CD4-positive, alpha-beta T cell treated with Interleukin-4 for 4 hours (primary cell): ENCODE measurements at places on chromosomes 4 and X.

DNA sequence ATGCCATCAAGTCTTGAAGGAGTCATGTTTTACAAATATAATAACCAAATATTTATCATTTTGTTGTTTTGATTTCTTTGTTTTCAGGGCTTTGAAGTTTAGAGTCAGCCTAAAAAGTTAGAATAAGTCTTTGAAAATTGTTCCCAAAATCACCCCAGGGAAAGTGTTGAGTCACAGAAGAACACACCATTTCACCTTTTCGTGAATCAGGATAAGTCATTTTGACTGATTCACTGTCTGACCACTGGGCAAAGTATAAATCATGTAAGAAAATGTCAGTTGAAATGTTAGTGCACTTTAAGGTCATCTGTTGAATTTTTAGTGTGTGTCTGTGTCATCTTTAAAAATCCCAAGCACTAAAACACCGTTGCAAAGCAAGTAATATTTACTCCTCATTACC is 1320.1 kb downstream of the RPA4 start:
- no peak for DNase-seq

DNA sequence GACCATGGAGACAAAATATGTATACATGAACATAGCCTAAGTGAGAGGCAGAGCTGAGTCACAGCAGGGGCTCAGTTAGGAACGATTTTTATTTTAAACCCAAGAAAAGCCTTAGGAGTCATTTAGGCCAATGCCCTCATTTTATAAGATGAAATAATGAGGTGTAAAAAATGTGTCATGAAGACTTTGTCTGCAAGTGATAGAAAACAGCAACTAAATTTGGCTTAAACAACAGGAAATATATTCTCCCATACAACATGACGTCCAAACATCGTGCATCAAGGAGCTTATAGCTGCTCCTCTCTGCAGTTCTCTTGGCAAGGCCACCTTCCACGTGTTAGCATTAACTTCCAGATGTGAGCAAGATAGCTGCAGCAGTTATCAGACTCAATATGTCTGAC is 16.8 kb downstream of the SCFD2 start:
- DNase-seq: no peak

DNA sequence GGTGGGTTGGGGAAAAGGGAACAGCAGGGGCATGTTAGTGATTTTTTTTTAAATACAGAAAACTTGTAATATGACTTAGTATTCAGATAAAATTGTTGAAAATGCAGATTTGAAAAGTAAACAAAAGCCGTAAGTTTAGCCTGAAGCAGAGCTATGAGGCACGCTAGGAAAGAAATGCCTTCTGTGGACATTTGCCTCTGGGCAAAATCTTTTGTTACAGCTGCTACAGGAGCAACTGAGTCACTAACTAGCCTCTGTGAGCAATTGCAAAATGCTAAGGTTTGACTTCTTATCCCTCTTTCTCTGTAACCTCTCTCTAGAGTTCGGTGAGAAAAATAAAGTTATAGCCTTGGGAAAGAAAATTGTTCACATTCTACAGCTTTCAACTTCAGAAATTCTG is 350.0 kb downstream of the SLC7A11 start:
- no peak for DNase-seq

- peak; percentile 56 for DNase-seq
These were observed 72.8 kb downstream of the SLC9A7 start for GRCh38 chrX:46686003-46686645.

GRCh38 chr4:175330652-175331051 is 412.5 kb downstream of the ADAM29 start:
- no peak for DNase-seq

GRCh38 chrX:40100141-40100536 is 2.4 kb upstream of the BCOR start:
- no peak for DNase-seq

DNA sequence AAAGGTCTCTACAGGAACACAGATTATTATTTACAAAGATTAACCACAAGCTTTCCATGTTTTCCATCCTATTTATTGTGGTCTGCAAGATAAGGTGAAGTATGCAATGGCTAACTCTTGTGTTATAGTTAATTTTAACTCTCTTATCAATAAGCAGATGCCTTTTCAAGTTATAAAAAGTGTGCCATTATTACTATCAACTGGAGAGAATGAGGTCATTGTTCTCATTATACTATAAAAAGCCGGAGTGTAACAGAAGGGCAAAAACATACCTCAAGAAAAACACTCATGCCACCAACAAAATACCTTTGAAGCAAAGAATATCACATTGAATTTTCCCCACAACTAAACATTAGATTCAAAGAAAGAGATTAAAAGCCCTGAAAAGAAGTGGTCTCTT is 52.0 kb upstream of the SORBS2 start:
- DNase-seq: no peak

DNA sequence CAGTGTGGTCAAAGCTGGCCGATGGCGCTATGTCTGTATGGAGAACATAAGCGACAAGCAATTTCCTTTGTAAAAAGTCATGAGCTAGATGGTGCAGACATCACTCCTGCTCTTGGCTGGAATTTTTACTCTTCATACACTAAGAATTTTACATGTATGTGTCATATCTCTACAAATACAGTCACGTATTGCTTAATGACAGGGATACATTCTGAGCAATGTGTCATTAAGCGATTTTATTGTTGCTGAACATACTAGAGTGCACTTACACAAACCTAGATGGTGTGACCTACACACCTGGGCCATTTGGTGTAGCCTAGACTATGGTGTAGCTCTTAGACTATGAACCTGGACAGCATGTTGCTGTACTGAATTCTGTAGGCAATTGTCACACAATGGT is 185.4 kb downstream of the SOWAHB start:
- no peak for DNase-seq

- DNase-seq: no peak
These were observed 29.0 kb downstream of the NAA11 start for GRCh38 chr4:79296768-79297428.

GRCh38 chrX:48787505-48788443 is 1.4 kb downstream of the GATA1 start:
- no peak for DNase-seq

GRCh38 chr4:35147761-35148160 is 1096.6 kb downstream of the ARAP2 start:
- DNase-seq: no peak

DNA sequence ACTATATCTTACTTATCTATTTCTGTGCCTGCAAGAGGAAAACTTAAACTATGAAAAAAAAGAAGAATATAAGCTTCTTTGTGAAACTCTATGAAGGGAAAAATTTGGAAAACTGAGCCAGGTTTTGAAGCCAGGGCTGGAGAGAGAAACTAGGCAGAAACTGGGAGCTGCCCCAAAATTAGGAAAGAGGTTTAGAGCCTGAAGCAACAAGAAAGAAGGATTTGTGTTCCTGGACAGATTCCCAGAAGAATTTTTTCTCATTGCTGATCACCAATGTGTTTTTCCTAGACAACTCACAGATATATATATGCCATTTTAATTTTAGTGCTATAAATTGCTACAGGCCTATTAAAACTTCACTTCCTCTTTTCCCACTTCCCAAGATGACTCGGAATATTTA is 245.0 kb upstream of the GEMIN8 start:
- no peak for DNase-seq

DNA sequence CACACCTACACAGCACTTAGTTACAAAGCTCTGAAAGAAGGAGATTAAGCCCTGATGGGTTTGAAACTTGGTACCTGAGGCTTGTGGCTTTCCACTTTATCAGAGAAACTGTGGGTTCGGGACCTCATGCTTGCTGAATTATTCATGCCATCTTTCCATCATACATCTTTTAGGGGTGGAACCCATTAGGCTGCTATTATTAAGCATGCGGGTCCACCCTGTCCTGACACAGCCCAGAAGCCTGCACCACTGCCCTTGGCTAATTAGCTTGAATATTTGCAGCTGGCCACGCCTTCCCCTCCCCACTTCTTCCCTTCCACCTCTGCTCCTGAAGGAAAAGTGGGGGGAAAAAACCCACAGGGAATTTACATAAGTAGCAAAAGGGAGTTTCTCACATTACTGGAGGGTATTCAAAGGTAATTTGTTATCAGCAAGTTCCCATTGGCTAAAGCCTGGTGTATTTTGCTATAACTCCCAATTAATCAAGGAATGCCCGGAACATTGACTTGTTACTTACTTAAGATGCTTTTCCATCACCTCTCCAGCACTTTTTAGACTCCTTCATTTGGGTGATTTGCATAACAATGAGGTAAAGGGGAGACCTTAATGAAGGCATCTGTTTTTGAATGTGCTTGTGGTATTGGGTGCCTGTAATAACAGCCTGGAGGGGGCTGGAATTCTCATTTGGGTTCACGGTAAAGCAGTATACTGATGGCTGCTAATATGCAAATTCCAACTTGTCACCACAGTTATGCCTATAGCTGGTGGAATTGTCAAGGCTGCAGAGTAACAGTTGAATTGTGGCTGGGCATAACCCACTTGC is 231.7 kb upstream of the GATB start:
- no peak for DNase-seq

GRCh38 chrX:69258893-69259292 is 93.6 kb upstream of the PJA1 start:
- DNase-seq: no peak

- DNase-seq: peak; percentile 39
These were observed 11.4 kb upstream of the MCUB start for GRCh38 chr4:109548655-109549054.

DNA sequence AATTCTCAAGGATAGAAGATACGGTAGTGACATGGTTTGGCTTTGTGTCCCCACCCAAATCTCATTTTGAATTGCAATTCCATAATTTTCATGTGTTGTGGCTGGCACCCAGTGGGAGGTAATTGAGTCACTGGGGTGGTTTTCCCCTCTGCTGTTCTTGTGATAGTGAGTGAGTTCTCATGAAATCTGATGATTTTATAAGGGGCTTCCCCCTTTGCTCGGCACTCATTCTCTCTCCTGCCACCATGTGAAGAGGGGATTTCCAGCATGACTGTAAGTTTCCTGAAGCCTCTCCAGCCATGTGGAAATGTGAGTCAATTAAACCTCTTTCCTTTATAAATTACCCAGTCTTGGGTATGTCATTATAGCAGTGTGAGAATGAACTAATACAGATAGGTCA is 8.5 kb upstream of the SPANXN4 start:
- no peak for DNase-seq

GRCh38 chrX:87805829-87806490 is 288.4 kb downstream of the KLHL4 start:
- DNase-seq: no peak

DNA sequence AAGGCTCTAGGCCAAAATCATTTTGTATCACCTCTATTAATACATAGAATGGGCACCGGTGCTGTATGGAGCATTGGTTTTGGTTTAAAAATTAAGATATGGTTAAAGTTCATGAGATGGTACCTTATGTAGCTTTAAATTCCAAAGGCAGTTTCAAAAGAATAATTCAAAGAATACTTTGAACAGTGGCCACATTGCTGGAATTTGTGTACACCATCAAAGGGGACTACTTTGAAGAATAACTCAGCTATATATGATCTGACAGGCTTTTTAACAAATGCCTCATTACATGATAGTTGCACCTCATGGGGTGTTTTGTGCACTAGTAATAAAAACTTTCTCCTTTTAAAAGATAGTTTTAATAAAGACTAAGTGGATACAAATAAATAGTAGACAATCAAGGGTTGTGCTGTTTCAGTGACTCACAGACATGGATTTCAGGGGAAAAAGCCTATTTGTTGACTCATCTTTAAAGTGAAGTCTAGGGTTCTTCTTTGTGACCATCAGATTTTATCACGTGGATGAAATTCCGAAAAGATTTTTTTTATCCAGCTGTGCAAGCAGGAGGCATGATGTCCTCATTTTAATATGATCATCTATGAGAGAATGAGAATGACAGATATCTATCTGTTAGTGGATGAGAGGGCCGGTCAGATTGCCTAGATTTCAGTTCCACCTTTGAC is 12.8 kb downstream of the MTM1 start:
- DNase-seq: peak; percentile 31

GRCh38 chrX:28120072-28120471 is 138.8 kb upstream of the DCAF8L1 start:
- no peak for DNase-seq

GRCh38 chr4:136829280-136829679 is 703.0 kb downstream of the PCDH18 start:
- DNase-seq: no peak

DNA sequence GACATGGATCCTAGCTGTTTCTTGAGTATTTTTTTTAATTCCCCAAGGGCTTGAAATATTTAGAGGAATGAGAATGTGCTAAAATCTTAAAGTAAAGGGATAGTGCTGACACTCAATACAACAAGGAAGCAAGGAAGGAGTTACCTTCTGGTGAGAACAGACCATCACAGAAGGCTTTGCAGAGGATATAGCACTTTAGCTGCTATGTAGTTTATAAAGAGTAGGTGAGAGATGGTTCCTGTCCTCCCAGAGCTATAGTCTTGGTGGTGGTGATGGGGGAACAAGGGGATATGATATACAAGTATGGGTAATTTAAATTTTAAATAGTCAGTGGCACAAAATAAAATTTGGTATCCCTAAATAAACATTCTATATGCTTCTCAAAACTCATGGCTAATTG is 47.6 kb downstream of the MTHFD2L start:
- DNase-seq: no peak

GRCh38 chr4:107818301-107818910 is 6.3 kb upstream of the SGMS2 start:
- DNase-seq: peak; percentile 4

DNA sequence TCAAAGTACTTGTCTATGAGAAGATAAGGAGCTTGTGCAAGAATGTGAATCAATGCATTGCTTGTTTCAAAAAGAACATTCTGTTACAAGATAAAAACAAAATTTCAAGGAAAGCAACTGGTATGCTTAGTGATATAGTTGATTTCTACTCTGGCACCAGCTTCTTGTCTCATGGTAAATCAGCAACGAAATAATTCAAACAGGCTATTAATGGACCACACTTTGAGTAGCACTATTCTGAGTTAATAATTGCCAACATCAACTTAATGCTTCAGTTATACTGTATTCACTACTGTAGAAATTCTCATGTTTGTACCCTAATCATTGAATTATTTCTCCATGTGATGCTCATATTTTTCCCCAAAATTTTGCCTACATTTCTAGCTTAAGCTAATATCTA is 252.6 kb downstream of the NDST4 start:
- DNase-seq: no peak

GRCh38 chr4:154614306-154614705 is 1.9 kb upstream of the FGG start:
- DNase-seq: no peak

- no peak for DNase-seq
These were observed 185.4 kb downstream of the DKK2 start for GRCh38 chr4:106850691-106851090.

- DNase-seq: no peak
These were observed 7.2 kb downstream of the SSR4 start for GRCh38 chrX:153801669-153802068.

DNA sequence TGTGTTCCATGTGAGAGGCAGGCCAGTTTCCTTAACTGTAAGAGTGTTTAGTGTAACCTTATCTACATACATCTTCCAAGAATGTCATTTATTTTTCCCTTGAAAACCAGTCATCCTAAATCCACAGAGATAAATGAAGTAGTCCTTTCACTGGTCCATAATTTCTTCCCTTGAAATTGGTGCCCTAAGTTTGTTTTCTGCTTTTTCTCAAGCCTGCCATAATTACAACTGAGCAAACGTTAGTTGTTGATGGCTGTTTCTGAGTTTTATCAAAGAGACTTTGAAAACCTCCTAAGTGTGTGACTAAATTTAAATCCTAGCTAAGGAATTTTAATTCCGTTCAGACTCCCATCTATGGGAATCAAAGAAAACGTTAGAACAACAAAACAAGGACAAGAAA is 3.6 kb upstream of the TDO2 start:
- no peak for DNase-seq

- no peak for DNase-seq
These were observed 395.4 kb downstream of the BMPR1B start for GRCh38 chr4:95153182-95153581.

GRCh38 chr4:3239303-3239702 is 9.7 kb upstream of the MSANTD1 start:
- DNase-seq: no peak
